CMK (cell line): ENCODE measurements at places on chromosomes 7 and 10.

DNA sequence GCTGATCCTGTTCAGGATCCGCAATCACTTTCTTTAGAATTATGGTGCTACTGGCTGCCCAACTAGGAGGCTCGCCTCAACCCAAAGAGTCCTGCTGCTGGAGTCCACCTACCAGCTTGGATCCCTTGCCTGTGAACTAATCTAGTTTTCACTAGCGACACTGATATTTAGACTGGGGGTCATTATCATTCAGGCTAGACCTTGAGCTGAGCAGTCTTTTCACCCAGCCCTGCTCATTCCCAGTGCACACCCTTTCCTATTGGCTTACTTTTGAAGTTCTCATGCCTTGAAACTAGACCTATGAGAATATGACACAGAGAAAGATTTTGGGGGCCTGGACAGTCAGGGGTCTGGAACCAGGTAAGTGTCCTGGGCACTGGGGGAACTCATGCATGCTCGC lies 107.9 kb downstream of the TMEM178B start:
- no peak for DNase-seq

DNA sequence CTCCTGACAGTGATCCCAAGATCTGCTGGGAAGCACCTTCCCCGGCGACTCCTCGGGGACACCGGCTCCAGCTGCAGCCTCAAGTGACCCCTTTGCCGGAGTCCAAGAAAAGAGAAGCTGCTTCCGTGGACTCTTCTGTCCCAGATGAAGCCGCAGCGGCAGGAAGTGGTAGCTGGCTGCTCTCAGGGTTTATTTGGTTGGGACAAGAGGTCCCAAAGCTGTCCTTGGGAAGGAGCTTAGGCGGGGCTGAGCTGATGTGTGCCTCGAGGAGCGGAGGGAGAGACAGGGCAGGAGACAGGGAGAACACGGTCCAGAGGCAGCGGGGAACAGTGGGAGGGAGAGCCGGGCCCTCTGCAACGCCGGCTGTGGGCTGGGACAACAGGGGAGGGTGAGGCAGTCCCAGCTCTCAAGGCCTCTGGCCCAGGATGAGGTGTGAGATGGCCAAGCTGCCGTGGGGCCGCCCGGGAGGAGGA lies 13.1 kb upstream of the FAM20C start:
- no peak for DNase-seq

- no peak for DNase-seq
Measured at GRCh38 chr10:132790934-132791829, 5.2 kb upstream of the NKX6-2 start.

DNA sequence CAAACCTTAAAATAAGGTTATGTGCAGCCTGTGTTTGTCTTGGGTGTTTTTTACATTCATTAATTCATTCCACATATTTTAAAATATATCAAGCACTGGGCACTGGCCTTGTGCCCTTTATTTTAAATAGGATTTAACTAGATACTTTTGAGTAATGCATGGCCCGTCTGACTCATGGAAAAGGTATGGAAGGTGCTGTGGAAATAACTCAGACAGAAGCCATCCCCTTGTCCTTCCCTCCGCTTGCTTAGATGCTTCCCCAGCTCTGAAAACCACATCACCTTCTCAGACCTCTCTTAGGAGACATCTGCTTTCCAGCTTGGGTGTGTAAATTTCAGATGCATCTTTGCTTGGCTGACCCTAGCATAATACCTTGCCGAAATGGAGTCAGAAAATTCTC lies 30.5 kb downstream of the SLC18A2 start:
- DNase-seq = no peak

- DNase-seq = no peak
Measured at GRCh38 chr7:7176406-7177043, 5.8 kb upstream of the C1GALT1 start.

DNA sequence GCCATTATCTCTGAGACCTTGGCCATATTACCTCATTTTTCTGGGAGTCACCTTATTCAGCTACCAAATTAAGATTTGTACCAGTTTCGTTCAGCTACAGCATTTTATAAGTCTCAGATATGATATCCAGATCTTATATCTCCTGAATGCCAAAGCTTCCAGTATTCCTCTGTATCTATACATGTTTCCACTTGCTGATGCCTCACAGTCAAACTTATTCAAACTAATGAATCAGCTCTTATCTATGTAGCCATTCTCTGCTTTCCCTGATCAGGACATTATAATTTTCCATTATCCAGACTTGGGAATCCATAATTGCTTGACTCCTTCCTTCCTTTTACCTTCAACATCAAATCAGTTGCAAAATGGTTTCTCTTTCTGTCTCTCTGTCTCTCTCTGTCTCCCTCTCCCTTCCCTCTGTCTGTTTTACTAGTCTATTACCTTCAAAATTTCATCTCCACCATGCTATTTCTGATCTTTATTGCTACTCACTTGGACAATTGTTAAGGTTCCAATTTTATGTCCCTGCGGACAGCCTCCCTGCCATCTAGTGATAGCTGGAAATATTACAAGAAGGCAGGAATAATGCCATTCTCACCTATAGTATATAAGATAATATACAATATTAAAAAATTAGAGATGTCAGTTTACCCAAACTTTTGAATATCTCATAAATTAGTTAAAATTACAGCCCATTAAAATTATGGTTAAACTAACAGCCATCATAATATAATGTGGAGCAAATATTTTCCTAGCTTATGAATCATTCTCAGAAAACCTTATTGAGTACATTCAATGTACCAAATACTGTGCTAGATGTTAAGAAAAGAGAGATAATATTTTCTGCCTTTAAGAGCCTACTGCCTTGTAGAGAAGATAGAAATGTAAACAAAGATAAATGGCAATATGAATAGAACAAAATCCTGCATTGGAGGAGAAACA lies 89.8 kb downstream of the PCLO start:
- DNase-seq = no peak

DNA sequence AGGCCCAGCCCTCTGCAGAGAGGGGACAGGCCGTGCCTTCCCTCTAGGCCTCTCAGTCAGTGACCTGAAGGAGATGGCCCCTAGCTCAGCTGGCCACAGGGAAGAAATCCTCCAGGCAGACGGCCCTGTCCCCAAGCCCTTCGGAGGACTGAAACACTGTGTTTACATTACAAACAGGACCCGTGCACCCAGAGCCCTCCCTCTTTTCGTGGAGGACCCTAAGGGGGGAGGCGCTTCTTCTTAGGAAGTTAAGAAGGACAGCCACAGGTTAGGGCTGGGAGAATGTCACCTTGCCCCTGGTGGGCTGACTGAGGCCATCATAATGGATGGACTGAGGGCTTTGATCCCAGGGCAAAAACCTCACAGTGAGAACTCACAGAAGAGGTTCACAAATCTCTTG lies 154.9 kb downstream of the SLIT1 start:
- no peak for DNase-seq

GRCh38 chr10:29881811-29882210 lies 177.6 kb downstream of the JCAD start:
- no peak for DNase-seq

DNA sequence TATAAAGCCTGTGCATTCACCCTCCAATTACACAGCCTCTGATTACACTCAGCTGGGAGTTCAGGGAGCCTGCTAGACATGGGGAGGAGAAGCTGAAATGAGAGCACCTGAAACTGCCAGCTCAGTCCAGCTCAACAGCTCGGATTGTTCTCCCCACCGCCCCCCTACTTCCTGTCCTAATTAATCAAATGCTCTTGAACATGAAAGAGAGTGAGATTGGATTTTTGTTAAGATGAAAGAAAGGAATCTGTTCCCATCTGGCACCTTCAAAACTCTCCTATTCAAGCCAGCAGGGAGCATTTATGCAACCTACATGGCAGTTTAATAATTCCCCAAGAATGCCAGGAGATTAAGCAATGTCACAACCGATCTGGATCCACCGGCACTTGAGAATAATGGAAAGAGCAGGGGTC lies 98.0 kb downstream of the NPSR1 start:
- DNase-seq = no peak

DNA sequence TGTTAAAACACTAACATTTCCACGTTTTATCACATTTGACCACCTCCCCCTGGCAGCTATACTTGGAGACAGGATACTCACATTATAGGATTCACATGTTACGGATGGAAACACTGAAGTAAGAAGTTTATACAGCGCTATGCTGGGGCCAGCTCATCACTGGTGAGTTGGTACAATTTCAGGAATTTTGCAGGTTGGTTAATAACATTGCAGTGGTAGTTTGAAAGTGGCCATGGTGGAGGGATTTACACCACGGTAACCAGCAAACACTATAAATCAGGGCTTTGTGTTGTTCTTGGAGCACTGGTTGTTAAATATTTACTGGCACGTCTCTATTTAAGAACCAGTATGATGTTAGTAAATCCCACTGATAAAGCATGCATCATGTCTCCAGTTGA lies 174.0 kb downstream of the GFRA1 start:
- DNase-seq = no peak

DNA sequence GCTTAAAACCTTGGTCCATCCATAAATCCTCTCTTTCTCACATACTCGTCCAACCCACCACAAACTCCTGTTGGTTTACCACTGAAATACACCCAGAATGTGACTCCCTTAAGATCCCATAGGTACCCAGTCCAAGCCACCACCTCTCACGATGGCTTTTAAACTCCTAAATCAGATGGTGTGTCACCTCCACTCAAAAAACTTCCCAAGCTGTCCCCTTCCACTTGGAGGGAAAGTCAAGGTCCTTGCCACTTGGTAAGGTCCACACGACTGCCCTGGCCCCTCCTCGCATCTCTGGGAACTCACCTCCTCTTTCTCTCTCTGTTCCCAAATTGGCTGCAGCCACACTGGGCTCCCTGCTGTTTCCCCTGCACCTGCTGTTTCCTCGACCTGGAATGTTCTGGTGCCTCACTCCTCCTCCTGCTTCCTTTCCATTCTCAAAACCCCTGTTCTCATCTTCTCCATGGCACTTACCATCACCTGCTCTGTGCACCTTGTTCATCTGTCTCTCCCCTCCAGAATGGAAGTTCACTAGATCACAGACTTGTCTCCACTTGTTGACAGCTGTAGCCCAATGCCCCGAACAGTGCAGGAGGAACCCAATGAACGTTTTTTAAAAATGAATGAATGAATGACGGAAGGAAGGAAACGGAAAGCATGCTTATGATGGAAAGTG lies 23.0 kb downstream of the ZFAND2A start:
- no peak for DNase-seq

DNA sequence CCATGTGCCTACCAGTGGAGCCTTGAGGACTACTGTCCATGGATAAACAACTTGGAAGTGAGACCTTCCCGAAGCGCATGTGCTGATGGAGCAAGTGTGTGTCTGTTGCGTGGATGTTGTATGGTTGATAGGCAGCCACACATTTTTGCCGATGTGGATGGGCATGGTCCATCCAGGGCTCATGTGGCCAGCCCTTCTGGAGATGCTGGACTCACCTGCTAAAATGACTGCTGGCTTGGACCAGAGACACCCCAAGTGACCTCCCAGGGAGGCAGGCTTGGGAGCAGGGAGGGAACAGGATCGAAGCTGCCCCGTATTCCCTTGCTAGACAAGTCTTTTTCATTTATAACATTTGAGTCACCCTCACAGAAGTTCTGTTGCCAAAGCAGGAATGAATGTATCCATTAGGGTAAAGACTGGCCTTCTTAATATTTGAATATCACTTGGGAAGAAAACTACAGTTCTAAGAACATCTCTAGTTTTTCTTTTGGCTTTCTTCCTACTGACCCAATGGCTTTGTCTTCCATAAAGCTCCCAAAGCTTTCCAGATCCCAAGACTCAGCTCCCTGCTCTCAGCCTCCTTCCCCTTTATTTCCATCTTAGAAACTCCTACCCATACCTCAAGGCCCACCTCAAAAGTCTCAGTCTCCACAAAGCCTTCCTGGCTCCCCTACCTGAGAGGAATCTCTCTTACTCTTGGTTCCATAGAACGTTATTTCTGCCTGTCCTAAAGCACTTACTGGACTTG lies 3.0 kb downstream of the PTPRE start:
- no peak for DNase-seq

- DNase-seq = no peak
Measured at GRCh38 chr7:140225562-140226249, 48.9 kb upstream of the KDM7A start.

DNA sequence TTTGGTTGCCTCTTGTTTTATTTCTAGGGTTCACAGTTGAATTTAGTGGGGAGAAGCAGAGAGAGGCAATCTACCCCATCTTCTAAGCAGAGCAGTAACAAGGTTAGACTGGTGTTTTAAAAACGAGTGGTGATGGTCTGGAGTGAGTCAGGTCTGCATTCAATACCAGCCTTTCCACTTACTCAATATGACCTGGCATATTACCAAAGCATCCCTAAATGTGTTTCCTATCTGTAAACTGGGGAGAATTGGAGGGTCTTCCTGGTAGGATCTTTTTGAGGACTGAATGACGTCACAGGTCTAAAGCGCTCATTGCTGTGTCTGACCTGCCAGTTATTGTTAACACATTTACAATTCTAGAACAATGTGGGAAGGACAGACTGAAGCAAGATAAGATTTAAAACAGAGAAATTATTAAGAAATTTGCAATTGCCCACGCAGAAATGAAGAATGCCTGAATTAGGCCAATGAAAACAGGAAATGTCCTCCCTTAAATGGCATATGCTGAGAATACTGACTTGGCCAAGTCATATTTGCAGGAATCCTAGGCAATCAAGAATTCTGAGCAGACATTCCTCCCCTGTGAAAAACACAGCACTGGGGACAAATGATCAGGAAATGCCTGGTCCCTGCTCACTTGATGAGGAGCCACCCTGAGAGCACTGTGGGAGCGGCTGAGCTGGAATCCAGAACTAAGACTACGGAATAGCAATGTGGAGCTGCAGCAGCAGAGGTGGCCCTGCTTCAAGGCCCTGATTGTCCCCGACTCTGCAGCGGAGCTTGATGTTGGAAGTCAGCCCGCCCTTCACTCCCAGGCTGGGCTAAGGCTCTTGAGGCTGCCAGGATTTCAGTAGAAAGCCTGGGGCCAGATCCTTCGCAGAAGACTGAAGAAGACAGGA lies 184.5 kb upstream of the CXCL12 start:
- no peak for DNase-seq

- no peak for DNase-seq
Measured at GRCh38 chr7:20323595-20323994, 7.1 kb upstream of the ITGB8 start.

GRCh38 chr10:116254422-116255155 lies 18.4 kb downstream of the GFRA1 start:
- no peak for DNase-seq

GRCh38 chr10:46526682-46527038 lies 29.8 kb downstream of the GPRIN2 start:
- DNase-seq = no peak

DNA sequence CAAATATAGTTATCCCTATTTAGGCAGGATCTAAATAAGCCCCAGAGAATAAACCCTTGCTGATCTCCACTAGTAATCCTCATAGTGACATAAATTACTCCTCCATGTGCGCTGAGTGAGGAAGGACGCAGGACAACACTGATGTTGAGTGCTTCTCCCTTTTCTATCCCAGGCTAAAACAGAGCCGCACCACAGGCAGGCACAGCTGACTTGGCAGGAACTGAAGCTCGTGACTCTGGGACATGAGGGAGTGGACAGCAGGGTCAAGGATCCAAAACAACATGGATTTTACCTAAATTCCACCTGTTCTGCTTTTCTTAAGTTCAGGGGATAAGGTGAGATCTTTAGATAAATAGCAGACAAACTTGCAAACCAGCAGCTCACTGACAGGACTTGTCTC lies 46.0 kb downstream of the VOPP1 start:
- DNase-seq = no peak

- no peak for DNase-seq
Measured at GRCh38 chr10:6999232-6999925, 411.5 kb downstream of the SFMBT2 start.
